ENCODE measurements at places on chromosomes 7 and 10. TPM values are rescaled to one million over a fixed set of nuclear protein-coding genes. Genes with fewer than 3 reads are reported as not detected.

Gene TUBAL3
- 6.3 TPM for total RNA-seq

Gene ACHE
- total RNA-seq, result 8.8 TPM

Gene ABCB1
- total RNA-seq, result 0.86 TPM

Gene CAMK2B
- not detected for total RNA-seq

Gene AGMO
- 0.60 TPM for total RNA-seq

Gene ASZ1
- not detected for total RNA-seq

Gene PTF1A
- total RNA-seq, result not detected

Gene CUL2
- total RNA-seq, result 41.6 TPM

Gene CDC14C
- total RNA-seq, result not detected

Gene DEPP1
- 0.40 TPM for total RNA-seq

Gene FZD8
- 1.2 TPM for total RNA-seq

Gene TUBB8
- not detected for total RNA-seq

DNA sequence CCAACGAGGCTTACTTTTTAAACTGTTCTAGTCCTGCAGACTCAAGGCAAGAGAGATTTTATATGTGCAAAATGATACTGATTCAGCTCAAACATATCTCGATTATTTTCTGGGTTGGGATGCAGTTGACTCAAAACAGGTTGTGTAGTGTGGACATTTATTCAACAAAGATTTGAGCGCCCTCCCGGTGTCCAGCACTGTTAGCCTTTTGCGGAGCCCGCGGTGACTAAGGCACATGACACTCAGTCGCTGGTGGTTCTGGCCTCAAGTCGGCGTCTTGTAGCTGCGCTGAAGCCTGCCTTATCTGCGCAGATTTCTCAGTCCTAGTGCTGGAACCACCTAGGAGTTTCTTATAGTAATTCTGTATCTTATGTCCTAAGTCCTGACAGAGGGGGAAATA, 938 bp upstream of the CADPS2 start:
- peak; percentile 18 for DNase-seq
- no peak overlapping the region for H3K4me3 ChIP-seq
- H3K4me1 ChIP-seq, result peaks cover 15% of the 10 kb centered on the region
- peaks cover 15% of the 10 kb centered on the region for H3K27me3 ChIP-seq
- no peaks in the 10 kb centered on the region for H3K36me3 ChIP-seq
- no peak overlapping the region for H3K27ac ChIP-seq

- no peaks in the 10 kb centered on the region for H3K36me3 ChIP-seq
- H3K27me3 ChIP-seq, result no peaks in the 10 kb centered on the region
- no peak for DNase-seq
- no peak overlapping the region for H3K27ac ChIP-seq
- H3K4me3 ChIP-seq, result no peak overlapping the region
Observed at GRCh38 chr7:93972029-93972725, 32.0 kb downstream of the BET1 start.

DNA sequence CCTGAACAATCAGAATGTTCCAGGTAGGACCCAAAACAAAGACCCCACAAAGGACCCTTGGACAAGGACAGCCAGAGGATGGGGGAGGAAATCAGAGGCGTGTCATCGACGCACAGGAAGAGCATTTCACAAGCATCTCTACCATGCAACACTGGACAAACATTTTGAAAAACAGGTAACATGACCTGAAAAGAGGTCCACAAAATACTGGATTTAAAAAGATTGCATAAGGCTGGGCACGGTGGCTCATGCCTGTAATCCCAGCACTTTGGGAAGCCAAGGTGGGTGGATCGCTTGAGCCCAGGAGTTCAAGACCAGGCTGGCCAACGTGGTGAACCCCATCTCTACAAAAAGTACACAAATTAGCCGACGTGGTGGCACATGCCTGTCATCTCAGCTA, 60.5 kb upstream of the RNF32 start:
- no peak overlapping the region for H3K4me3 ChIP-seq
- H3K36me3 ChIP-seq, result no peaks in the 10 kb centered on the region
- H3K4me1 ChIP-seq, result no peaks in the 10 kb centered on the region
- no peak for DNase-seq
- peaks cover 48% of the 10 kb centered on the region for H3K27me3 ChIP-seq

DNA sequence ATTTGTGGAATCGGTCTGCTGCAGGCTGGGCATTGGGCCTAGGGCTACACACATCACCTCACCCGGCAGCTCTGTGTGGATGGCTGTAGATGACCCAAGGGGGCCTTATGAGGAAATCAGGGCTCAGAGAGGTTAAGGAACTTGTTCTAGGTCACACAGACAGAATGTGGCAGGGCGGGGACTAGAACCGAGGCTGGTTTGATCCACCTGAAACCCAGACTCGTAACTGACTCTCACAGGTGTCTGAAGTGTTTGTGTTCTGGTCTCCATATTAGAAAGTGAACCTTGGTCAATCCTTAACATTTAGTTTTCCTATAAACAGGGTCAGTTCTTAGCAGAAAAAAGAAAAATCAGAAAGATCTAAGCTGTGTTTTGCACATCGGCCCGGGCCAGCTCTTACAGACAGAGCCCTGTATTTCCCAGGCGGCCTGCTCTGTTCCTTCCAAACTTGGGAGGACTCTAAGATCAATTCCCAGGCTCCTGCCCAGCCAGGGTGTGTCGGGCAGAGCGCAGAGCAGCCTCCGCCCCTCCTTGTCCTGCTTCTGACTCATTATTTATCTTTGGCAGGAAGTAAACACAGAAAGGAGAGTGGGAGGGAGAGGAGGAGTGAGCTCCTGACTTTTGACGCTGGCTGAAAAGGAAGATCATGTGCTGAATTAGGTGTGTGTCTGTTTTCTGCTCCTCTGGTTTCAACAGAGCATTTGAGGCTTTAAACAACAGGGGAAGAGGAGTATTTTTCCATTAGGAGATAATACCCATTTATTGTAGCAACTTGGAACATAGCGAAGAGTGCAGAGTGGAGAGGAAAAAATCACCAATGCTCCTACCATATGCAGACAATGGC, 74.1 kb downstream of the TACC2 start:
- H3K27ac ChIP-seq, result peak overlapping the region; percentile 62
- H3K27me3 ChIP-seq, result no peaks in the 10 kb centered on the region
- H3K4me3 ChIP-seq, result peak overlapping the region; percentile 23
- peaks cover 10% of the 10 kb centered on the region for H3K4me1 ChIP-seq
- DNase-seq, result peak; percentile 74
- no peaks in the 10 kb centered on the region for H3K36me3 ChIP-seq

DNA sequence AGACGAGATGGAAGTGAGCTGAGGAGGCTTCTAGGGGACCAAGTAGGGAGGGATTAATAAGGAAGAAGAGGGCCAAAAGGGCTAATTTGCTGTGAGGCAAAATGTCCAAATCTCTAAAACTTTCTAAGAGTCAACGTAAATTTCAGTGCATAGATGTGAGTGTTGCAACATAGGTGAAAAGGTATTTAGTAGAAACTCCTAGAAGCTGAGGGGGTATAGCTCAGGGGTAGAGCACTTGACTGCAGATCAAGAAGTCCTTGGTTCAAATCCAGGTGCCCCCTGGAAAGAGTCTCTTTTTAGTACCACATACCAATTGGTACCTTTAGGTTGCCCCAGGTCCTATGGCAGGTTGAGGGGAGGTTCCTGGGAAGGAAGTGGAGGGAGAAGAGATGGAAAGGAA, 48.7 kb upstream of the ZNF746 start:
- no peak for DNase-seq
- H3K27me3 ChIP-seq, result no peaks in the 10 kb centered on the region
- no peaks in the 10 kb centered on the region for H3K4me1 ChIP-seq
- no peak overlapping the region for H3K27ac ChIP-seq
- no peak overlapping the region for H3K4me3 ChIP-seq

DNA sequence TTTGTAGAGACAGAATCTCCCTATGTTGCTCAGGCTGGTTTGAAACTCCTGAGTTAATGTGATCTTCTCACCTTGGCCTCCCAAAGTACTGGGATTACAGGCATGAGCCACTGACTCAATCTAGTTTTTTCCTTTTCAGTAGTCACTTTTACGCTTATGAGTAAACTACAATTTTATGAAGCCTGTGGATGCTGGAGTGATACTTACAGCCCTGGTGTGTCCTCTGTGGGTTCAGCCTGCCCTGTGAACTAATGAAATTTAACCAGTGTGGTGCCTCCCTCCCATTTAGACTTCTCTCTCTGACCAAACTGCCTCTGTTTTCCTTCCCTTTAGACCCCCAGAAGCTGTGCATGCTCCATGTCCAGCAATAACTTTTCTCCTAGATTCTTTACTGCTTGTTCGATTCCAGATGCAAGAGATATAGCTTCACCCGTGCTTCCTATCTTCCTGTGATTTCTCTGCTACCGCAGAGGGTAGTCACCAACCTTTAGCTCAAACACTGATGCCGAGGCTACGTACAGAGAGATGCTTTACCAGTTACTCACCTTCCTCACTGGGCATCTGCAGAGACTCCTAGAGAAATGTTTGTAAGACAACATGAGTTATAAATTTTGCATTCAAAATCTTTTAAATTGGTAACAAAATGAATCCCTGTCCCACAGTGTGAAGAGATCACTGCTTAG, 90.8 kb downstream of the KIAA1217 start:
- no peaks in the 10 kb centered on the region for H3K4me1 ChIP-seq
- H3K27me3 ChIP-seq, result no peaks in the 10 kb centered on the region
- no peak for DNase-seq
- no peaks in the 10 kb centered on the region for H3K36me3 ChIP-seq
- H3K27ac ChIP-seq, result no peak overlapping the region

- H3K4me3 ChIP-seq, result no peak overlapping the region
- H3K36me3 ChIP-seq, result no peaks in the 10 kb centered on the region
- DNase-seq, result no peak
Observed at GRCh38 chr10:82982110-82982608, 1107.2 kb downstream of the NRG3 start.

- DNase-seq, result no peak
- no peaks in the 10 kb centered on the region for H3K4me1 ChIP-seq
- H3K27me3 ChIP-seq, result no peaks in the 10 kb centered on the region
- H3K27ac ChIP-seq, result no peak overlapping the region
Observed at GRCh38 chr7:99648843-99649242, 31.0 kb downstream of the CYP3A5 start.

DNA sequence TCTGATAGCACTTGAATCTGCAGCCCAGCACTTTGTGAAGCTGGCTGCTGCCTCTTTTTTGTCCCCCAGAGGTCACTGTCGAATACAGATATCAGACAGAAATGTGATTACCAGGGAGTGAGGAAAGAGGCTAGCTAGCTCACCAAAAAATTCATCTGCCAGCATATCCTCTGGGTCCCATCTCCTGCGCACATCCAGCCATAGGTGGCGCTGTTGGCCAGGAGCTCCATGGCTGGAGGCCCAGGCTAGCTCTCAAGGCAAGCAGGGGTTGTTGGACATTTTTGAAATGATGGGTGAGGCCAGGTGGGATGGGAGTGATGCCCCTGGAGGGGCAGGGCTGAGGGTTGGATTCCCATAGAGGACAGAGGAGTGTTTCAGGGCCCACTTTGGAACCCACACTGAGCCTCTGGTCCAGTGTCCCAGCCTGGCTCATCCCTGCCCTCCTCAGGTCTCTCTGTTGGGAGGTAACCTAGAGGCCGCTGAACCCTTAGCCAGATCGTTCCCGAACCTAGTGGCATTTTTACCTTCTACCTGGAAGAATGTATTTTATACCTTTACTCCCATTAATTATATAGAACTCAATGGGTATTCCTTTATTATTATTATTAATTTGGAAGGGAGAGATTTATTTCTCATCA, 14.8 kb downstream of the DPCD start:
- H3K36me3 ChIP-seq, result no peaks in the 10 kb centered on the region
- peak; percentile 74 for DNase-seq
- peaks cover 9% of the 10 kb centered on the region for H3K4me1 ChIP-seq
- no peak overlapping the region for H3K4me3 ChIP-seq

DNA sequence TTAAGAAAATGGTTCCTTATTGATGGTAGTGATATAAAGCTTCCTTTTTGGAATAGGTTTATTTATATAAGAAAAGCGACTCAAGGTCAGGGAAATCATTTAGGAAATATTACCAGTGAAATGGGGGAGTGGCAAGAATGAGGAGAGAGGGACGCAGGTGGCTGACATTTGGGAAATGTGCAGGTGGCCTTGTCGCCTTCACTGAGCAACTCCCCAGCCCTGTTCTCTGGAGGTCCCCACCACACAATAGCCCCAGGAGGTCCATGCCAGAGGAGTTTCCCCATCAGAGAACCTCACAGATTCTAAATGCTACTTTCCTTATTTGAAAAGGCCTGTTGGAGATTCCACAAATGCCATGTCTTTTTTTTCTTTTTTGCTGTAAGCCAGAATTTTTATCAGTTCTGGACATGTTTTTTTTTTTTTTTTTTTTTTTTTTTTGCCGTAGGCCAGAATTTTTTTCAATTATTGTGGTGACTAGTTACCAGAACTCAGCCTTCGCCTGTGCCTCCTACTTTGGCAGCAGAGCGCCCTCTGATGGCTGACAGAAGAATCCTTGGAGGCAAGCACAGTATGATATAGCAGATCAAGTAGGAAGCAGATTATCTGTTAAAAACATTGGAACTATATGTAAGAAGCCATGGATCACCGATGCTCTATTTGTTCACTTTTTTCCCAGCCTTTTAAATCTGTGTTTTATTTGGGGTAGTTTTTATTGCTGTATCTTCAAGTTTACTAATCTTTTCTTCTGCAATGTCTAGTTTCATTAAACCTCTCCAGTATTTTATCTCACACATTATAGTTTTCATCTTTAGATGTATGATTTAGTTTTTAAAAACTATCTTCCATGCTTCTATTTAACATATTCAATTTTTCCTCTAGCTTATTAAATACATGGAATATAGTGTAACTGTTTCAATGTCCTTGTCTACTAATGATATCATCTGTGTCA, 18.6 kb downstream of the OPALIN start:
- peak; percentile 47 for DNase-seq
- no peak overlapping the region for H3K4me3 ChIP-seq
- no peaks in the 10 kb centered on the region for H3K27me3 ChIP-seq
- no peaks in the 10 kb centered on the region for H3K4me1 ChIP-seq

- H3K36me3 ChIP-seq, result no peaks in the 10 kb centered on the region
- DNase-seq, result no peak
- H3K4me3 ChIP-seq, result no peak overlapping the region
- H3K27ac ChIP-seq, result no peak overlapping the region
Observed at GRCh38 chr10:12476656-12477055, 127.3 kb downstream of the CAMK1D start.

- no peak overlapping the region for H3K27ac ChIP-seq
- no peak overlapping the region for H3K4me3 ChIP-seq
- H3K4me1 ChIP-seq, result no peaks in the 10 kb centered on the region
- no peak for DNase-seq
- H3K27me3 ChIP-seq, result no peaks in the 10 kb centered on the region
Observed at GRCh38 chr10:8768852-8769251, 714.4 kb downstream of the GATA3 start.

GRCh38 chr10:122559228-122559627, 1.3 kb upstream of the DMBT1 start:
- no peaks in the 10 kb centered on the region for H3K36me3 ChIP-seq
- H3K27ac ChIP-seq, result no peak overlapping the region
- H3K4me1 ChIP-seq, result no peaks in the 10 kb centered on the region
- no peak for DNase-seq
- H3K27me3 ChIP-seq, result no peaks in the 10 kb centered on the region

All from K562 (cell line).